ENCODE measurements at places on chromosomes 11 and 22.
A peak's percentile ranks its signal among the peaks of the same experiment; 100 is the strongest.

DNA sequence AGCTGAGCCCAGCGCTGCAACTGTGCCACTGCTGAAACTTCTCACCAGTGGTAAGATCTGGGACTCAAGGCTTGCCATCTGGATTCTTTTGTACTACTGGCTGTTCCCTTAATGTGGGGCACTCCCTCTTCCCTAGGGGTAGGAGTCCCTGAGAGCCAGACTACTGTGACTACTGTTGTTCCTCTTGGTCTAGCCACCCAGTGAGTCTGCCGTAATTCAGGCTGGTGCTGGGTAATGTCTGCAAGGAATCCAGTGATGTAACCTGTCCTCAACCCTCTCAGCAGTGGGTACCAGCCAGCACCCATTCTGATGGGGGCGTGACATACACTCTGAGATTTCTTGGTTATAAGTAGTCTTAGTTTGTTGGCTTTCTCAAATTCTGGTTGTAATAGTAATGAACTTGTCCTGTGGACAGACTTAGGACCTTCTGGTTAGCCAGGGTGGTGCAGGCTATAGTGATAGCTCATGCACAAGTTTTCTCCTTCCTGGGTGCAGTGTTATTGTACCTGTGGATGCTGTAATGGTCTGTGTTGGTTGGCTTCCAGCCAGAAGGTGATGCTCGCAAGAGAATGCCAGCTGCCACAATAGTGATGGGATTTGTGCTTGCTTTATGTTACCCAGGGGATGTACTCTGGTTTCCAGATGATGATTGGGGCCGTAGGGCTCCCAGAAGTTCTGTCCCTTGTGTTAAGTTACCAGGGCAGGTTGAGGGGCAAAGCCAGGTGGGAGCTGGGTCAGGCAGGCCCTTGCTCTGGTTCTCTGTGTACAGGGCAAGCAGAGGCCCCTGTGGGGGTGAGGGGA is 65.5 kb downstream of the ARHGAP42 start:
- DNase-seq: no peak

- DNase-seq: no peak
Observed at GRCh38 chr22:22721681-22722354, 77.4 kb downstream of the GGTLC2 start.

DNA sequence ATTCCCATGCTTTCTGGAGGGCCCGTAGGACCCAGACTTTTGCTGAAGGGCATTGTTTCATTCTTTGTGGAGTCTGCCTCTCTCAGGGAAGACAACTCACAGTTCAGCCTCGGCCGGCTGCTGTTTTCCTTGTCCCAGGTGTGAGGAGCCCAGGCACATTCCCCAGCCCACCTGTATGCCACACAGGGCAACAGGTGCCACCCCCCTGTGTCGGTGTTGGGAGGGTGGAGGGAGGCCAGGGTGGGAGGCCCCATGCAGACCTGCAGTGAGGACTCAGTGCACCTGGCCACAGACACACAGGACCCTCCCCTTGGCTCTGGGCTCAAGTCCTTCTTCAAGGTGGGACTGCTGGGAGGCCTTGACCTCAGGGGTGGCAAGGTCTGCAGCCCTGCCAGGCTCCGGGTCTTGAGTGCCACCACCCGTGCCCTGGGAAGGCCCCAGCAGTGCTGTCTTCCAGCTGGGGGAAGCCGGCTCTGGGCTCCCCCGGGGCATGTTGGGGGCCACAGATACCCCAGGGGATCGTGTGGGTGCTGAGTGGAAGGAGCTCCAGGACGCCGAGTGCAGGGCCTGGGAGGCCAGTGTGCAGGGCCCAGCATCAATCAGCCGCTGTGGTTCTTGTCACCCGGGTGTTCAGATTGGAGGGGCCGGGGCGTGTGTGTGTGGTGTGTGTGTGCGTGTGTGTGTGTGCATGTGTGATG is 1286.1 kb downstream of the BRD1 start:
- DNase-seq: no peak

DNA sequence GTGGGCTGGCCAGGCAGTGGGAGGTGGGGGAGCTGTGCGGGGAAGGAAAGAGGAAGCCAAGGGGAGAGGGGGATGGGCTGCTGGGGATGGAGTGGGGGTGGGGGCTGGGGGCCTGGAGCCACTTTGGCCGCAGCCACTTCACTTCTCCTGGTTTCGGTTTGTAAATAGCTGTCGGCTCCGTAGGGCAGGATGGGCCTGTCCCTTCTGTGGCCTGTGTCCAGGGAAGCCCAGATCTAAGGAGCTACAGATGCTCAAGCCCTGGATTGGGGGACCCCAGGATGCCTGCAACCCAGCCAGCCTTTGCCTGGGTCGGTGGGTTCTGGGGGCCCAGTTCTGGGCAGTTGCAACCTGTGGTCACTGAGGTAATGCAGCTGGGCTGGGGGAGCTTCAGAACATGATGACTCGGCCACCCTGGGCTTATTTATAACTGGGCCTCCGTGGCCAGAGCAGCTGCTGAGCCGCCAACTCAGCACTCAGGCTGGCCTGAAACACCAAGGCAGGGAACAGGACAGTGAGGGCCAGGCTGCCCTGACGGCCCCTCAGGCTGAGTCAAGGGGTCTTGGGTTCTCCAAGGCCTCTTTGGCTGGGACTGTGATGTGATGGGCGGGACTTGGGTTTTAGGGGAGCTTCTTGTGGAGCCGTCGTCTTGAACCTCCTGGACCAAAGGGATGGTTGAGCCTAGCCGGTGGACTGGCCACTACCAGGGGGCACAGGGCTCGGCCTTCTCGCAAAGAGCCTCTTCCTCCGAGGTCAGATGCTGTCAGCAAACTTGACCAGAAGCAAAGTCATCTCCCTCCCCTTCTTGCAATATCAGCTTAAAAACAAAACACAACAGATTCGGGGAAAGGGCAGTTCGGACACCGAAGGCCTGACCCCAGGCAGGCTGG is 15.0 kb upstream of the SLC39A13 start:
- DNase-seq: no peak

DNA sequence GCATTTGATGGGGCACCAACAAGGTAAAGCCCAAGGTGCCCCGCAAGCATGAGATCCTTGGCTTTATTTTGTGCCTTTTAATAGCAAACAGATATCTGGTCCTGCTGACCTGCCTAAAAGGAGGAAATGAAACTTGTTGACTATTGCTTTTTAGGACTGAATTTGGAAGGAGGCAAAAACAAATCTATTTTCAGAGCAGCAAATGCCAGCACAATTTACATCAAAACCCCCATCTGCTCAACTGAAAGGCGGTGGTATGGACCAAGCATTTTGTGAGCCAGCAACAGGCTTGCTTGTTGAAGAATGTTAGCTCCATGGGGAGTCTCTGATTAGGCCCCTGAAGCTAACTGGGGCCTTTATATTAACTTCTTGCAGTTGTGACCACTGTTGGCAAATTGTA is 192.6 kb upstream of the E2F8 start:
- no peak for DNase-seq

- DNase-seq: no peak
Observed at GRCh38 chr11:72669527-72669926, 4.7 kb downstream of the PDE2A start.

GRCh38 chr11:60942219-60942618 is 9.8 kb downstream of the SLC15A3 start:
- DNase-seq: no peak

DNA sequence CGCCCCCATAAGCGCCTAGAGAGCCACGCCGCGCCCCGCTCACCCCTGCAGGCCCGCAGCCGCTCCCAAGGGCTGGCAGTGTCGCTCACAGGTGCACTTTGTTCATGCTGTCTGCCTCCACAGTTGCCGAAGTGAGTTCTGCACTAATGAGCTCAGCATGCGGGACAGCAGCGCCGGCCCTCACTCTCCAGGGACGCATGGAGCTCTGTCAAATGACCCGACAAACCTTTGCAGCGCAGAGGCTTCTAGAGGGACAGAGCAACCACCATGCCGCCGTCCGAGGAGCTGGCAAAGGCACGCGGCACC is 170.7 kb downstream of the OPCML start:
- DNase-seq: no peak

DNA sequence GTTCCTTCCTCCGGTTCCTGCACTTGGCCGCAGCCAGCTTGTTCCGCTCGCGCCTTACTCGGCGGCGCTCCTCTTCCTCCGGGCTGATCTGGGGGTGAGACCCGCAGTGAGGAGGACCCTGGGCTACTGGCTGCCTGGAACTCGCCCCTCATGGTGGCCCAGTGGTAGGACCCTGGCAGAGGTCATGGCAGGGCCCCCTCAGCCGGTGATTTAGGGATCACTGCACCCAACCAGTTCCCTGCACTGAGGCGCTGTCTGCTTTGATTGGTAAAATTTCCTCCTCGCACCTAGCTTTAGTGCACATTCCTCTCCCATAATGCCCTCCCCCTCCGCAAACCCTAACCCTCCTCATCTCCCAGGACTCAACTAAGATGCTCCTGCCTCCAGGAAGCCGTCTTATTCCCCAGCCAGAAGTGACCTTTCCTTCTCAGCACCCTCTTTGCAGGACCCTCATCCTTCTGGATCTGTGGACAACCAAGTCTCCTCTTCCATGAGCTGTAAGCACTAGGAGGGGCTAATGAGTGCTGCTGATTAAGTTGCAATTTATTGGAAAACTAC is 3.6 kb downstream of the CCDC85B start:
- DNase-seq: no peak

DNA sequence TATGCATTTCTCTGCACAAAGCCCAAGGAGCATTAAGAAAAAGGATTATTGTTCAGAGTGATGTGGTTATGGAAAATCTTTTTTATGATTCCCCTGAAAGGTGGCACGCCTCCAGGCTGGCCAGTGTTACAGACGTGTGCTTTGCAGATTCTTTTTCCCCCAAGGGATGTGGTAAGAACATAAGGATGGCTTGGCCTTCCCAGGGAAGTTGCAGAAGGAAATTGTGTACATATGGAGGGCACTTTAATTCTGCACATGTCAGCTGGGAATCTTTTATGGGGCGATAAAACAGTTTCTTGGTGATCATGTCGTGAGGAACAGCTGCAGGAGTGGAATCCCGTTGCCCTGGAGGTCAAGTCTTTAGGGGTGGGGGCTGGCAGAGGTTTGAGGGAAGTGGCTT is 9.7 kb downstream of the SMARCB1 start:
- no peak for DNase-seq

- DNase-seq: no peak
Observed at GRCh38 chr11:86551288-86552092, 120.9 kb downstream of the ME3 start.

DNA sequence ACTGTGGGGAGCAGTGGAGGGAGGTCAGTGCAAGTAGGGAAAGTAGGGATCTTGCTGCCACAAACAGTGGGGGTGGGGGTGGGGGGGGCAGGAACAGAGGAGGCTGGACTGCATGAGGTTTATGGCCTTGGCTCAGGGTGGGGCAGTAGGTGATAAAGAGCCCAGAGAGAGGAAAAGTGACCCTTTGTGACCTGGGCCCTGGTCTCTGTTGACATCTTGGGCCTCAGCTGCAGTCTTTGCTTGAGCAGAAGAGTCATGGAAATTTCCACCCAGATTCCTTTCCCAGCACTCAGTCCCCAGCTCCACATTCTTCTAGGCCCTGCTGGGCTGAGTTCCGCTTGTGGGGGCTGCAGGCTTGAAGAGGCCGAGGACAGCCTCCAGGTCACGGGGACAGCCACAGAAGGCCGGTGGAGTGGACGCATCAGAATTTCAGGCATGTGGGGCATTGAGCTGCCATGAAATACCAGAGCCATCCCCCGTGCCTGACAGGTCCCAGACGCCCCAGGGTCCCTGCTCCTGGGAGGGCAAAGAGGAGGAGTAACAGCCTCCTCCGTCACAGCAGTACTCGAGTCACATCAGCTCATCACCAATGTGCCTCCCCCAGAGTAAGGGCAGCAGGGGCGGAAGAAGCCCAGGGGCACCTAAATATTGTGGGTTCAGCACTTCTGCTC is 9.7 kb upstream of the MALAT1 start:
- peak; percentile 79 for DNase-seq

DNA sequence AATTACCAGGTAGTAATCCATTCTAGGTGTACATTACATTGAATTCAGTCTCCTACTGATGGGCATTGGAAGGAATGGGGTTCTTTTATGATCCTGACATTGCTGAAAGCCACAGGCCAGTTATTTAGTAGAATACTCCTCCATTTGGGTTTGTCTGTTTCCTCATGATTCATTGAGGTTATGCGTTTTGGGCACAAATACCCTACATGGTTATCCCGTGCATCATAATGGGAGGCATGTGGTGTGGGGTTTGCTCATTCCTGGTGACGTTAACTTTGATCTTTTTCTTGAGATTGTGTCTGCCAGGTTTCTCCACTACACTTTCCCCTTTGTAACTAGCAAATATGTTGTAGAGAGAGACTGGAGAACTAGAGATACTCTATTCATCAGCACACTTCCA is 5.5 kb downstream of the FOLR3 start:
- DNase-seq: no peak

DNA sequence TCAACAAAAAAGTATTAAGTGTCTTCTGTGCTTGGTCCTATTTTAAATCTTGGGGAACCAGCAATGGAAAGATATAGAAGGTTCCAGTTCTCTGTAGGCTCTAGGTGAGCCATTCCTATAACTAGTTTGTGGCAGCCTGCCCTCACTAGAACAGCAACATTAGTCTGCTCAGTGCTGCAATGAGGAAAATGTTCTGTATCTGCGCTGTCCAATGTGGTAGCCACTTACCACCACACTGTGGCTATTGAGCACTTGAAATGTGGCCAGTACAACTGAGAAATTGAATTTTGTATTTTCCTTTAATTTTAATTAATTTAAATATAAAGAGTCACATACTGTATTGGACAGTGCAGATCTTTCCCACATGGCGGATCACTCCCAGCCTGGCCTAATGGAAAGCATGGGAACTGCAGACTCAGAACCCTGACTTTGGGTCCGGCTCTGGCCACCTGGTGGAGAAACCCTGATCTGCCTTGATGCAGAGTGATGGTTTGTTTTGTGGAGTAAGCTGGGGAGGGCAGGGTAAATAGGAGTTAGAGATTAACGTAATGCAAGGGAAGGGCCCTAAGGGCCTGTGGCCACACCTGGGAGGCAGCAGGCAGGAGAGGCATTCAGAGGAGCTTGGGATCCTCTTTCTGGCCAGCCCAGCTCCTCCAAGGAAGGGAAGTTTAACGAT is 101.0 kb downstream of the ME3 start:
- DNase-seq: no peak

- no peak for DNase-seq
Observed at GRCh38 chr22:39410264-39410663, 10.7 kb downstream of the TAB1 start.

DNA sequence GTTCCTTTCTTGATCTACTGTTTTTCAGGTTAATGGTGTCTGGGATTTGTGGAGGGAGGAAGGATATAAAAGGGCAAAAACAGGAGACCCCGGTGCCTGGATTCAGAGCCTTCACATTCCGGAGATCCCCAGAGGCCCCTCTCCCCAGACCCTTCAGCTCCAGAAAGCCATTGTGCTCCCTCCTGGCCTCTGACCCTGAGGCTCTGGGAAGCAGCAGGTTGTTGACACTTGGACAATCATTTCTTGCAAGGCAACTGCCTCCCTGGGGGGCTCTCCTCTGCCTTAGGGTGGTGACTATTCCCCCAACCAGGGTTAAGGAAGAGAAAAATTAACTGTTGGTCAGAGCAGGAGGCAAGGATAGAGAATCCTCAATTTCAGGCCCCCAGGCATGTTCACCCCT is 86.9 kb upstream of the NNMT start:
- no peak for DNase-seq

- peak; percentile 45 for DNase-seq
Observed at GRCh38 chr11:19683141-19683805, 29.4 kb upstream of the NAV2 start.
